ENCODE measurements at places on chromosomes 12 and 14.

GRCh38 chr14:92556863-92557543 lies 43.4 kb downstream of the RIN3 start:
- DNase-seq = no peak

- DNase-seq = no peak
These were observed 33.3 kb downstream of the KCTD10 start for GRCh38 chr12:109443794-109444193.

- DNase-seq = peak; percentile 66
These were observed 2.8 kb upstream of the TMEM52B start for GRCh38 chr12:10175846-10176636.

GRCh38 chr12:53097564-53098353 lies at the start of gene IGFBP6:
TSS of gene IGFBP6 (plus strand) at chr12:53097667. CDS start at chr12:53097718, 51 bp downstream.
- DNase-seq = no peak

DNA sequence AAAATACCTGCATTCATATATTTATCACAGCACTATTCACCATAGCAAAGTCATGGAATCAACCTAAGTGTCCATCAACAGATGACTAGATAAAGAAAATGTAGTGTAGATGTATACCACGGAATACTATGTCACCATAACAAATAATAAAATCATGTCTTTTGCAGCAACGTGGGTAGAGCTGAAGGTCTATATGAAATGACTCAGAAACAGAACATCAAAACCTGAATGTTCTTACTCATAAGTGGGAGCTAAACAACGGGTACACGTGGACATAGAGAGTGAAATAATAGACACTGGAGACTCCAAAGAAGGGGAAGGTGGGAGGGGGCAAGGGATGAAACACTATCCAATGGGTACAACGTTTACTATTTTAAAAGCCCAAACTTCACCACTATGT lies 37.9 kb downstream of the SLC38A1 start:
- no peak for DNase-seq

DNA sequence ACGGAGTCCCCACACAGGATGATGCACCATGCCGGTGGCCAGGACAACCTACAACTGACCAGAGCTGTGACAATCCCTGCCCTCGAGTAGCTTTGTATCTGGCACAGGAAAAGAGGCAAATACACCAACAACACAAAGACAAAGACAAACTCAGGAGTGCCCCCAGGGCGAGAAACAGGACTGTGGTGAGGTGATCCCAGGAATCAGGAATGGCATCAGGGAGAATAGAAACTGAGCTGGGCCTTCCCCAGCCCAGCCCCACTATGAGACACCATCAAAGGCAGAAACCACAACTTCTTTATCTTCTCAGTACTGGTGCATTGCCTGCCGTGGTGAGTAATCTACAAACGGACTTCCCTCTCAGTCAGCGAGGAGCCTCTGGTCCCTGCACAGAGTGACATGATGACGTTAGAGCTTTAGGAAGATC lies 157.7 kb downstream of the TTC7B start:
- no peak for DNase-seq

GRCh38 chr14:69613312-69614073 lies 2.1 kb downstream of the SUSD6 start:
- no peak for DNase-seq

GRCh38 chr14:51889851-51890250 lies 29.4 kb downstream of the GNG2 start:
- no peak for DNase-seq

- no peak for DNase-seq
These were observed 29.1 kb upstream of the KCNK10 start for GRCh38 chr14:88351966-88352691.

DNA sequence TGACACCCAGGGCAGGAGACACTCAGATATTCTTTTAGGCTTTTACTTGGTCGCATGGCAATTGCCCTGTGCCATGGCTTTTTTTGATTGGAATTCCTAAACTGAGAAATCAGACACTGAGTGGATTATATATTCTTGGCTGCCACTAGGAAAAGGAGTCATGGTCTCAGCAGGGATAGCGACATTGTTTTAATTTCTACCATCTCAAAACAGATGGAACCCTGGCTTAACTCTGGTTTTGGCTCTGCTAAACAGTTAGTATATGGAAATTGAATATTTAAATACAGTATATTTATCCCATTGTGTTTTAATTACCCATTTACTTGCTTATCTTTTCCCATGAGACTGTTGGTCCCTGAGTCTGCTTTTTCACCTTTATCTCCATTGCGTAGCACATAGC lies 84.0 kb downstream of the DACT1 start:
- DNase-seq = no peak

DNA sequence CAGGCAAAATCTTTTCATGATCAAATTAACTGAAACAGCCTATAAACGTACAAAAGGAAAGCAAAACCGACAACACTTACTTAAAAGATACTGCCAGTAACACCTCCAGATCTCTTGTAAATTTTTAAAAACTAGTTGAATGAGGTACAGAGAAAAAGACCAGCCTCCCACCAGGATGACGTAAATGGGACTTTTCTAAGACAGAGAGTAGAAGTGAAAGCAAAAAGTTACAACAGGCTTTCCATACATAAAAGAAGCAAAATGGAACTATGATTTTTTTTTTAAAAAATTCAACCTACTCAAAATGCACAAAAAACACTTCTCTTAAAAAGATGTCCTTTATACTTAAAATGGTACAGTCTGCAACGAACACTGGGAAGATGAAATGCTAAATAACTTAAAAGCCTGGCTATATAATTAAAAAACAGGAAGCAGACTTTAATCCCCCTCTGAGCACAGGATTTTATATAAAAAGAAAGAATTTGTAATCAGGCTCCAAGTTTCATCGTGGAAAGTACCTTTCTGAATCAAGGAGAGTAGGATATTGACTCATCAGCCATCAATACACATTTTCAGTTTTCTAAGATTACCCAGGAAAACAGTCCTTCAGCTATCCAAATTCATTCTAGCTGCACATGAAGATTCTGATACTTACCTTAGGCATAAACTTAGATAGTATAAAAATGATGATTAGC lies 14.2 kb upstream of the MYO1A start:
- DNase-seq = no peak

DNA sequence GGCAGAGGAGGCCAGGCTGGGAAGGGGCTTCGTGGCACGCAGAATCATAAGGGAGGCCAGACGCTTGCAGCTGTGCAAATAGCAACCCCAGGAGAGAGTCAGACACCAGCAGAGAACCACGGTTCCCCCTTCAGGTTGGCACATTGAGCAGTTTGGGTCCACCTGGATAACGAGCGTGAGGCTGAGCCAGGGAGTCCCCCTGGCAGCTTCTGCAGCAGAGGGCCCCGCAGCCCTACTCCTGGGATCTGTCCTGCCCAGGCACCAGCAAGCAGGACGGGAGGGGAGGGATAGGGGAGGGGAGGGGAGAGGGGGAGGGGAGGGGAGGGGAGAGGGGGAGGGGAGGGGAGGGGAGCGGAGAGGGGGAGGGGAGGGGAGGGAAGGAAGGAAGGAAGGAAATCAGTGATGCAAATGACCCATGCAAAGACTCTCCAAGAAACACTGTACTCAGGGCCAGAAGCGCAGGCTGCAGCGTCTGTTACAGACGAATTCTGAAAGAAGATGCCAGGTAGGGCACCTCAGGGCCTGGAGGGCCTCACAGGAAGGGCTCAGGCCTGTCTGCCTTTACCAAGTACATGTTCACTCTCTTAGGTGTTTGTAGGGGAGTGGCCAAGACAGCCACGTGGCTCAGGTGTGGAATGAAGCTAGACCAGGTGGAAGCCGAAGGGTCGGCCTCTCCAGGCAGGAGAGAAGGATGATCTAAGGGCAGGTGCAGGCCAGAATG lies 32.3 kb upstream of the MMP17 start:
- no peak for DNase-seq

DNA sequence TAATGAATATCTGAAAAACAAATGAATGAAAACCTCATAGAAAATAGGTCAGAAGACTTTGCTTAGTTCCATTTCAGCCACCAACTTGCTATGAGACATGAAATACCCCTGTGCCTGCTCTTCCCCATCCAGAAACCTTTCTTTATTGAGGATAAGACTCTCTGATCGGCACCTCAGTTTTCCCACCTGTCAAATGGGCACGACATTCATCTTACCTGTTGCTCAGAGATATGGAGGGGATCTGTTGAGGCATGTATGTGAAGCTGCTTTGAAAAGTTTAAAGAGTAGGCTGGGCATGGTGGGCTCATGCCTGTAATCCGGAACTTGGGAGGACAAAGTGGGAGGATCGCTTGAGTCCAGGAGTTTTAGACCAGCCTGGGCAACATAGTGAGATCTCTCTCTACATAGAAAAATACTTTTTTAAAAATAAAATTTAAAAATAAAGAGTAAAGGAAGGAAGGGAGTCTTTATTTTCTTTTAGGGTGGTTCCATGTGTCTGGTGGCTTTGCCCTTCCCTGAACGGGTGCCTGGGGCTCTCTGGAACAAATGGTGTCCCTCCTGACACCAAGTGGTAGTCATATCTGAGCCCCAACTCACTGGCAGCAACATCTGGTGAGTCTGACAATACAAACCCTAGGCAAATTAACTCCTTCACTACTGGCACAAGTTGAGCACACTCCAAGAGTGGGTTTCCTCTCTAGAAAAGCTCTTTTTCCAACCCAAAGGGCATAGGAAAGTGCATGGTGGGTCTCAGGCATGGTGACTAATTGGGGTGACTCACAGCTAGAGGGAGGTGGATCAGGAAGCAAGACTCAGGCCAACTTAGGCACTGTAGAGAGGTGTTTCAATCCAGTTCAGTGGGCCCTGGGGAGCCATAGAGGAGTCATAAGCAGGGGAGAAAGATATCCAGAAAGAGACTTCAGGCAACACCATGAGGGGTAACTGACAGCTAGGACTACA lies 42.1 kb downstream of the MAP1LC3B2 start:
- DNase-seq = no peak

DNA sequence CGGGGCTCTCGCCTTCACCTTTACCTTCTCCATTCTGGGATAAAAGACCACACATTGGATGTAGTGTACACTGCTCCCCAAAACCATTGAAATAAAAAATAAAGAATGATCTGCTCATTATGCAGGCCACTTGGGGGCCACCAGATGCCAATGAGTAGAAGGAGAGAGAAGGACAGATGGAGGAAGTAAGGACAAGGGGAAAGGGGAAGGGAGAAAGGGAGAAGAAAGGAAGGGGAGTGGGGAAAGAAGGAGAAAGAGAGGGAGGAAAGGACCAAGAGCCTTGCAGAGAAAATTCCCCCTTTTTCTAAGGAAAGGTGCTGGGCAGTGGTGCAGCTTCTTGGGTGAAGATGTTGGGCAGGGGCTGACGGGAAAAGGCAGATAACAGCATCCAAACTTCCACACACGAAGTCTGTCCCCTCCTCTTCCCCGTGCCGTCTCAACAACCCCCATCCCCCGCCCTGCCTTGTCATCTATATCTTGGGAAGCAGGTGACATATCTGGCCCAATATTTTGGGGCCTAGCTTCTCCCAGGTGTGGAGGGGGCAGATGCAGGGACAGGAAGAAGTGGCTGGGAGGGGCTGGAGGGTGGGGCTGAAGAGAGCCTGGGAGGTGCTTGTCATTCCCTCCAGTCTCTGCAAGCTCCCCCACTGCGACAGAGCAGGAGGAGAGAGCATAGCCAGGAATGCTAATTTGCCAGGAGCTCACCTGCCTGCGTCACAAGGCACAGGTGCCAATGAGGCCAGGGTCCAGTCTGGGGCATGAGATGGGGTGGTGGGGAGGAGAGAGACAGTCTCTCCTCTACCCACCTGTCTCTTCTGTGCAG lies 107.5 kb downstream of the SINHCAF start:
- no peak for DNase-seq

DNA sequence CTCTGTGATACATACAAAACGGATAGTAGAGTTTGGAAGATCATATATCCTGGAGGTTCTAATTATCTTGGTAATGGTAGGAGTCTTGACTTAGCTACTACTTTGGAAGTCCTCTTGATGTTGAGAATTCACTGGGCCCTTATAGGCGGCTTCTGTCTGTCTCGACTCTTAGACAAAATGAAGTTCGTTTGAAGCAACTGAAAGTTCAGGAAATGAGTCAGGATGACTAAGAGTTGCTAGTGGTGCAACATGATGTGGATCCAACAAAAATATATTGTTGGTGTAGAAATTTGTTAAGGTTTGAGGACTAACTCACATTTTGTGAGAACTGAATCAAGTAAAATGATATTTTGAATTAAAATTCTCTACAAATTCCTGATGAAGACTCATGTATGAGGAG lies 272.7 kb downstream of the AEBP2 start:
- DNase-seq = no peak

- DNase-seq = no peak
These were observed 397.7 kb upstream of the RGS6 start for GRCh38 chr14:71534506-71534905.

DNA sequence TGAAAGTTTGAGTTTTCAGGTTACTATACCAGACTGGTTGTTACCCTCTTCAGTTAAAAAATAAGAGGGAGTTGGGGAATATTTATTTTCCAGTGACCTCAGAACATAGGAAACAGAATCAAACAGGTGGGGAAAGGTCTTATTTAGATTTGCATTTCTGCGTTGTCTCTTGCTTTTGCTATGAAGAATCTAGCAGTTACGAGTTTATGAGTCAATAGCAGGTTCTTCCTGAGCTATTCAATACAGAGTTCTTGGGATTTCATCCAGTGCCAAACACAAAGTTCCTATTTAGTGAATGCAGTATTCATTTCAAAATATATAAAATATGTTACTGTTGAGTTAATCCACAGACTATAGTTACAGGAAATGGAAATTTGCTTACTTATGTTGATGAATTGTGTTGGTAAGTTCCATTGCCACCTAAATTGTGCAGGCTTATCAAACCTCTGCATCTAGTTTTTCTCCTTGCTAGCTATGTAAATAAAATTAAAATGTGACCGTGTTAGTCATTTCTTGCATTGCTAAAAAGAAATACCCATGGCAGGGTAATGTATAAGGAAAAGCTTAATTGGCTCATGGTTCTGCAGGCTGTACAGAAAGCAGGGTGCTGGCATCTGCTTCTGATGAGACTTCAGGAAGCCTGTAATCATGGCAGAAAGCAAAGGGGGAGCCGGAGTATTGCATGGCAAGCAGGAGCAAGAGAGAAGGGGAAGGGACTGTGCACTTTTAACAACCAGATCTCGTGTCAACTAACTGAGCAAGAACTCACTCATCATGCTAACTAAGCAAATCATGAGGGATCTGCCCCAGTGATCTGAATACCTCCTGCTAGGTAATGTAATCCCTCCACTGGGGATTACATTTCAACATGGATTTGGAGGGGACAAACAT lies 110.2 kb downstream of the KTN1 start:
- DNase-seq = no peak

DNA sequence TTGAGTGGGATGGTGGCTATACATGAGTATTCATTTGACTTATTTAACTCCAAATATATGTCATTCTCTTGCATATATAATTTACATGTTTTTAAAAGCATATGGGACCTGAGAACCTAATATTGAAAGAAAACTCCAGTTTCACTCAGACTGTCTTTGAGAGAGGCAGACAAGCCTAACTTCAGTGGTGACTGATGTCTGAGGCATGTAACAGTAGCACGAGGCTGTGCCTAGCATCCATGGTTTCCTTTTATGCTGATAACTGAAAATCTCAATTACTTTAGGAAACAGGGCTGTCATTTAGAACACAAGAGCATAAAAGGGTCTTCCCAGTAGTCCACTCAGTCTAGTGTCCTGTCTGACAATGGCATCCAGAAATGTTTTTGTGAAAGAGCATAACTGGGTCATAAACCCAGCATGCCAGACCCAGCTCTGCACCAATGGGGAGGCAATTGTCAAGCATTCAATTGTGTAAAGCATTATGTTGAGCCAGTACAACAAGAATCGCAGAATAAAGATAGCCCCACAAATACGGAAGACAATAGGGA lies 24.3 kb downstream of the MAPK1IP1L start:
- no peak for DNase-seq

Measured in renal pelvis (tissue), 12 donors.